ENCODE measurements at places on chromosomes 13 and 19.

- no peak for DNase-seq
Measured at GRCh38 chr13:26929971-26930730, 169.6 kb upstream of the GPR12 start.

- DNase-seq, result no peak
Measured at GRCh38 chr19:55165952-55166529, 372 bp downstream of the DNAAF3 start.

DNA sequence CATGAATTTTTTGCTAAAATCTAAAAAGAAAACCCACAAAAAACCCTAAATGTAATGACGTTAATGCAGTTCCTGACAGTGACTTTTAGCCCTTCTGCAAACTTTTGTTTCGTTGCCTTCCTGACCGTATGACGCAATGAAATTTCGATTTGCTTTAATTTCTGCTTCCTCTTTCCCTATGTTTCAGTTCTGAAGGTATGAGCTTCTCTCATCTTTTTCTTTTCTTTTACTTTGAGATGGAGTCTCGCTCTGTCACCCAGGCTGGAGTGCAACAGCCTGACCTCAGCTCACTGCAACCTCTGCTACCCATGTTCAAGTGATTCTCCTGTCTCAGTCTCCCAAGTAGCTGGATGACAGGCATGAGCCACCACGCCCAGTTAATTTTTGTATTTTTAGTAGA lies 6.1 kb upstream of the LILRA5 start:
- no peak for DNase-seq

DNA sequence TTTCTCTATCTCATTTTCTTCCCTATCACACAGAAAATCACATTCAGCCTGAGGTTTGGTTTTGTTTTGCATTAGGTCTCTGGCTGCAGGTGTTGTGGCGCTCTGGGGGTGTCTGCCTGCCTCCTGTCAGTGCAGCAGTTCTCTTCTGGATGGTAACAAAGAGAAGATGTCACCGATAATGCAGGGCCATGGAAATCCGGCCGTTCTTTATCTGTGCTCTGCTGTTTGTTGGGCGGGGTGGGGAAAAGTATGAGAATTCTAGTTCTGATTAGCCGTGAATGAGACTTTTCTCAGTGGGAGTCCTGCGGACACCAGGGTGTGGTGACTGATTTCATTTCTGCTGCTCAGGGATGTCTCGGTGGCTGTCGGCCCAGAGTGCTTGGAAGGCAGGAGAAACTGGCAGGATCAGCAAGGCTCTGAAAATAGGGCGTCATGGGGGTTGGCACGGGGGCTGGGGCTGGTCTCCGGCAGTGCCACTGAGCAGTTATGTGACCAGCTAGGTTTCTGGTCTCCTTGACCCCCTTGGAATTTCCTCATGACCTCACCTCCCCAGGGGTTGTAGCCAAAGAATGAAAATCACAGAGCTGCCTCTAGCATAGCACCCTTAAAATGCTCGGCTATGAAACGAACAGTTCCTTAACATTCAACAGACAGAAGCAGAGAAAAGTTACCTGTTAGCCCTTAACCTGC lies 5.0 kb downstream of the RNF113B start:
- no peak for DNase-seq

- no peak for DNase-seq
Measured at GRCh38 chr13:75091718-75092117, 390.3 kb downstream of the TBC1D4 start.

DNA sequence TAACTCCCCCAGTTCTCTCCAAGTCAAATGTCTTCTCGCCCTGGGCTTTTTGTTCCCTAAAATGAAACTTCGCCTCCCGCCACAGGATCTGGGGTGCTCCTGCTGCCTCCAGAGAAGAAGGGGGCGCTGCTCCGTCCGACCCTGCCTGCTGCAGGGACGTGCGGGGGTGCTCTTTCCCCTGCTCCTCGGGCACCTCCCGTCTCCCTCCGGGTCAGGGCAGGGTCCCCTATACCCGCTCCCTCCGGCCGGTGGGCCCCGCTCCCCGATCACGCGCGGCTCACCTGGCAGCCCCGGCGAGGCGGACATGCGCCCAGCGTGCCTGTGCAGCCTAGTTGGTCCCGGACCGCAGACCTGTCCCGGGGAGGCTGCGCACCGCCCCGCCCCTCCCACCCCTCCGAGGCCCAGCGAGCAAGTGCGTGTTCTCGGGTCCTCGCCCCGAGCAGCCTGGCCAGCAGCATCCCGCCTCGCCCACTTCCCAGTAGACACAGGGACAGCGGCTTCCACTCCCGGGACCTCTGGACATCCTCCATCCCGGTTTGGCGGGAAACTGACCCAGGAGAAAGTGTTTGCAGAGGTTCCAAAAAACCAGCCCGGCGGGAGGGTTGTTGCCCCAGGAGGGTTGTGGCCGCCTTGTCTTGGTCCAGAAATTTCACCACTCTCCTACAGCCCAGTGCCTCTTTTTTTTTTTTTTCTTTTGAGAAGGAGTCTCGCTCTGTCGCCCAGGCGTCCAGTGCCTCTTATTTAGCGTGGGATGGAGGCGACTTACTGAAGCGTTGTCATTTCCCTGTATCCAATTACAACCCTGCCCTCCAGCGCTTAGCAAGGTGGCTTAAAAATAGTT lies at the start of gene OXGR1:
Gene OXGR1 (minus strand): TSS at position 460 of the 841 bp plus-strand sequence. CDS start 6,717 bp downstream, outside the sequence.
- DNase-seq, result no peak

DNA sequence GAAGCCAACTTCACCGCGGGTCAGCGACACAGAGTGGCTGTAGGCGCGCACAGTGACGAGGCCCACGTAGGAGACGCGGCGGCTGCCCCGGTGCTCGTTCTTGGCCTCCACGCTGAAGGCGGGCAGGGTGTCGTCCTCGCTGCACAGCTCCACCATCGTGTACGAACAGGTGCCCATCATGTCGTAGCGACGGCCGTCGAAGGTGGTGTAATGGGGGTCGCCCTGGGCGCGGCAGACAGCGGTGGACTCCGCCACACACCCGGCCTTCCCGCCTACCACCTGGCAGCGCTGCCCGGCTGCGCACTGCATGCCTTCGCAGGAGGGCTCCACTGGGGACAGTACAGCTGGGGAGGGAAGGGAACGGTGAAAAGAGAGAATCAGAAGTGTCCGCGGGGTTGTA lies 10.0 kb downstream of the FCGBP start:
- no peak for DNase-seq

- DNase-seq, result no peak
Measured at GRCh38 chr13:58080806-58081205, 449.3 kb downstream of the PCDH17 start.

DNA sequence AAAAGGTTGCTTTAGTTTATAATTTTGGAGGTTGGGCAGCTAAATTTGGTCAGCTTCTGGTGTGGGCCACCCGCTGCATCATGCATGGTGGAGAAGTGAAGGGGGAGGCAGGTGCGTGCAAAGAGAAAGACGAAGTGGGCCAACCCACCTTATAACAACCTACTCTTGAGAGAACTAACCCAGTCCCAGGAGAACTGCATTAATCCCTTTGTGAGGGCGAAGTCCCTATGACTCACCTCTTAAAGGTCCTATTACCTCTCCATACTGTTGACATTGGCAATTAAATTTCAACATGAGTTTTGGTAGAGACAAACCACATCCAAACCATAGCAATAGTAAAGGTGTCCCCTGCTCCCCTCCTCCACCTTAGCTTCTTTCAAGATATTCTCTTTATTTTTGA lies 7.7 kb upstream of the FGF9 start:
- no peak for DNase-seq

- no peak for DNase-seq
Measured at GRCh38 chr19:38190793-38191192, 33.2 kb downstream of the DPF1 start.

DNA sequence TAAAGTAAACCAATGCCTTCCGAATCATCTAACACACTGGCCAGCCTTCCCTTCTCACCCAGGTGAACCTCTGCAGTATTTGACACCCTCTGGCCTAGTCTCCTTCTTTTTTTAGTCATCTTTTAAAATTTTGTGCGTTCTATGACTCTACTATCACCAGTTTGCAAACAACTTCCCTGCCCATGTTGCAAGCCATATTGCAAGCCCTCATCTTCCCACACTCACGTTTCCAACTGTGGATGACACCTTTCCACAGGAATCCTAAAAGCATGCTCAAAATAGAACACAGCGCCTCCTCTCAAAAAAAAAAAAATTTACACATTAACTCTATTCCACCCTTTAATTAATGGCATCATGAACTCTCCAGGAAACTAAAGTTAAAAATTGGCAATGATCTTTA lies 440.1 kb downstream of the EFNB2 start:
- DNase-seq, result no peak

DNA sequence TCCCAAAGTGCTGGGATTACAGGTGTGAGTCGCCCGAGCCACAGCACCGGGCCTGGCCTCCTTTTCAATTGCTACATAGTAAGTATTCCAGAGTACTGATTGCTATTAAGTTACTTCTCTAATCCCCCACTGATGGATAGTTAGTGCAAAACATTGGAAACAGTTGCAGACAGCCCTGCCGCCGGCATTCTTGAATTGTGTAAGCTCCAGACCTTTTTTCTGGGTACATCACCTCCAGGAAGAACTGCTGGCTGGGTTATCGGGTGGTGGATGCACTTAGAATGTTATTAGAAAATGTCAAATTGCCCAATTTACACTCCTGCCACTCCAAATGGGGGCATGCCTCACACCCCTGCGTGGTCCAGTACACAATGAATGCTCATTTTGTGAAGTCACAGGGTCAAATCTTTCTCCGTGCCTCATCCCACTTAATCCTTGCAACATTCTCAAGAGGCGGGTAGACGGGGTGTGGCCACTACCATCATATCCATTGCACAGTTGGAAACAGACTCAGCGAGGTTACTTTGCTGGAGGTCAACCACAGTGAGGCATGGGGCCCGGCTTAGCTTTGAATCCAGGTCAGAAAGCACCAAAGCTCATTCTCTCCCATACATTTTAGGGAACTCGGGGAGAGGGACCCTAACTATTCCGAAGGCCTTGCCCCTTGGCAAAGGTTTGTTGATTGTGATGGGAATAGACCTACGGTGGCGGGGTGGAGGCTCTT lies 1.0 kb upstream of the KDM4B start:
- no peak for DNase-seq

- DNase-seq, result no peak
Measured at GRCh38 chr13:34942732-34943435, 814 bp downstream of the NBEA start.

DNA sequence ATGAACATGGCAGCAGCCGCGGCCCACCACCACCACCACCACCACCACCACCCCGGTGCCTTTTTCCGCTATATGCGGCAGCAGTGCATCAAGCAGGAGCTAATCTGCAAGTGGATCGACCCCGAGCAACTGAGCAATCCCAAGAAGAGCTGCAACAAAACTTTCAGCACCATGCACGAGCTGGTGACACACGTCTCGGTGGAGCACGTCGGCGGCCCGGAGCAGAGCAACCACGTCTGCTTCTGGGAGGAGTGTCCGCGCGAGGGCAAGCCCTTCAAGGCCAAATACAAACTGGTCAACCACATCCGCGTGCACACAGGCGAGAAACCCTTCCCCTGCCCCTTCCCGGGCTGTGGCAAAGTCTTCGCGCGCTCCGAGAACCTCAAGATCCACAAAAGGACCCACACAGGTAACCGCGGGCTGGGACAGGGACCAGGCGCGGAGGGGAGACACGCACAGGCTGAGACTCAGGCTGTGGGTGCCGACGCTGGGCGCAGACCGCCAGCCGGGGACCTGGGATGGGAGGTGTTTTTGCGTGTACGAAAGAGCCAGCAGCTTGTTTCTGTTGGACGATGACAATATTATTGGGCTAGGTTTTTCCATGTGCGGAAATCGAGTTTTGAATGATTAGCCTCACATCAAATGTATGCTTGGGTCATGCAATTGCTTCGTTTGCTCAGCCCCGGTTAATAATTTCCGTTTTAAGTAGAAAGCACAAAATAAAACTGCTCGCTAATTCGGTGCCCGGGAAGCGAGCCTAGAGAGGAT lies 1.3 kb downstream of the ZIC2 start:
- DNase-seq, result no peak

- no peak for DNase-seq
Measured at GRCh38 chr13:33092073-33092987, 76.1 kb downstream of the KL start.

DNA sequence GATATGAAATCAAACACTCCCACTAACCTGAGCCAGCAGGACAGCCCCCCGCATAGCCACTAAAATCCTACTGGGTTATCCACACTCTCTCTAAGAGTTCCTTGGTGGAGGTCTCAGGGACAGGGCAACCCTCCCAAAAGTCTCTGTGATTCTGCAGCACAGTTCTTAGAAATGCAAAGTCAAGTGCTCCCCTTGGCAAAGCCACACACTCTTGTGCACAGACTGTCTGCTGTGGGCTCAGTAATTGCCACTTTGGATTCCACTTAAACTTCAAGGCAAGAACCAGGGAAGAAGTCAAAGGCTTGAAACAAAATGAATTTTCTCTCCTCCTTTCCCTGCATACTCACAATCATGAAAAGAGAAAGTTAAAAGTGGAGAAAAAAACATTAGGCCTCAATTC lies 61.5 kb downstream of the DOCK9 start:
- no peak for DNase-seq

DNA sequence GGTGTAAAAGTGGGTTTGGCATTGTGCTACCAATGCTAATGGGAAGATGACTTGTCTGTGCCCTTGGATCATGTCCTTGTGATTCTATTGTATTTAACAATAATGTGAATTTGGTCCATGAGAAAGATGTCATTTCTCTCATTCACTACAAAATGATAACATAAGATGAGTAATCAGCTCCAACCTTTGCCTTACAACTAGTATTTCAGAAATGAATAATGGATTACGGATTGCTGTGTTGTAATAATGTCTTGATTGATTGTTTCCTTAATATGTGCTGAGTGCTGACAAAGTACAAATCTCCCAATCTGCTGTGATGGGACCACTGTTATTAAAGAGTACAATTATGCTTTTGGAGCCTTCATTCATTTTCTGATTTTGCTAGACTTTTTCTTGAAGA lies 375.0 kb downstream of the PCDH9 start:
- no peak for DNase-seq

DNA sequence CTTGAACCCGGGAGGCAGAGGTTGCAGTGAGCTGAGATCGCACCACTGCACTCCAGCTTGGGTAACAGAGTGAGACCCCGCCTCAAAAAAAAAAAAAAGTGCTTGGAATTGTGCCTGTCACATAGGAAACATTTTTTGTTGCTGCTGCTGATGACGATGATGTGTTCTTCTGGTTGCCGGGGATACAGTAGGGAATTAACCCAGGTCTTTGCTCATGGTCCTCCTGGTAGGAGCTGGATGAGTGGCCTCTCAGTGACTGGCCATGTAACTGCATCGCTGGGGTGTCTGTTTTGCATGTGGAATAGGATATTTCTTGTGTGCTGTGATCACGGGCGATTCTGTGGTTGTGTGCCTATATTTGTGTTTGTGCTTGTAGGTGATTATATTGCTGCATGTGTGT lies 4.7 kb upstream of the CNFN start:
- no peak for DNase-seq

DNA sequence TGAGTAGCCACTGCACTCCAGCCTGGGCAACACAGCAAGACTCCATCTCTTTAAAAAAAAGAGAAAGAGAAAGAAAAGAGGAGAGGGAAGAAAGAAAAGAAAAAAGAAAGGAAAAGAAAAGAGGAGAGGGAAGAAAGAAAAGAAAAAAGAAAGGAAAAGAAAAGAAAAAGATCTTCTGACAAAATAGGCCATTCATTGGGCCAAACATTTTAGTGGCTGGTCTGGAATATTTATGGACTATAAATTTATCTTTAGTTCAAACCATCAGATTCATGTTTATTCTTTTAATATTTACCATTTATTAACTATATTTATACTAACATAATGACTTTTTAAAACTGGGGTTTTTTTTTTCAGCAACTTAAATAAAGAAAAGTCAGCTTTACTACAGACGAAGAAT lies 85.6 kb upstream of the KLF5 start:
- no peak for DNase-seq
